ENCODE measurements at places on chromosomes 16 and 17.

- no peak for DNase-seq
These were observed 2.0 kb upstream of the NOB1 start for GRCh38 chr16:69756705-69757104.

GRCh38 chr17:35545150-35545549 is 7.7 kb upstream of the SLFN12L start:
- DNase-seq = no peak

- no peak for DNase-seq
These were observed 8.6 kb downstream of the GNA13 start for GRCh38 chr17:65047941-65048340.

DNA sequence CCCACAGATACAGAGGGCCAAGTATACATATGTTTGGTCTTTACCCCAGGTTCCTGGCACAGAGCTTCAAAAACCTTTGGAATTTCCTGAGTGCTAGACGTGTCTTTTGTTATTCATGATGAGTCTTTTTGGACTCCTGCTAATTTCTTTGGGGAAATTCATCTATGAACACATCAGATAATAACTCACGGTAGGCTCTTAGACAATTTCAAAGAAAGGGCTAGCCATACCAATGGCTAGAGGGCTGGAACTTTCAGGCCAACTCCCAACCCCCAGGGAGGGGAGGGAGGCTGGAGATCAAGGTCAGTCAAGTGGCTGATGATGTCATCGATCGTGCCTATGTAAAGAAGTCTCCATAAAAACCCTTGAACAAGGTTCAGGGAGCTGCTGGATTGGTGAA is 101.9 kb downstream of the STX8 start:
- no peak for DNase-seq

GRCh38 chr17:41334385-41335305 is 16.0 kb downstream of the KRT33A start:
- DNase-seq = no peak

- no peak for DNase-seq
These were observed 5.7 kb upstream of the B9D1 start for GRCh38 chr17:19368229-19368628.

DNA sequence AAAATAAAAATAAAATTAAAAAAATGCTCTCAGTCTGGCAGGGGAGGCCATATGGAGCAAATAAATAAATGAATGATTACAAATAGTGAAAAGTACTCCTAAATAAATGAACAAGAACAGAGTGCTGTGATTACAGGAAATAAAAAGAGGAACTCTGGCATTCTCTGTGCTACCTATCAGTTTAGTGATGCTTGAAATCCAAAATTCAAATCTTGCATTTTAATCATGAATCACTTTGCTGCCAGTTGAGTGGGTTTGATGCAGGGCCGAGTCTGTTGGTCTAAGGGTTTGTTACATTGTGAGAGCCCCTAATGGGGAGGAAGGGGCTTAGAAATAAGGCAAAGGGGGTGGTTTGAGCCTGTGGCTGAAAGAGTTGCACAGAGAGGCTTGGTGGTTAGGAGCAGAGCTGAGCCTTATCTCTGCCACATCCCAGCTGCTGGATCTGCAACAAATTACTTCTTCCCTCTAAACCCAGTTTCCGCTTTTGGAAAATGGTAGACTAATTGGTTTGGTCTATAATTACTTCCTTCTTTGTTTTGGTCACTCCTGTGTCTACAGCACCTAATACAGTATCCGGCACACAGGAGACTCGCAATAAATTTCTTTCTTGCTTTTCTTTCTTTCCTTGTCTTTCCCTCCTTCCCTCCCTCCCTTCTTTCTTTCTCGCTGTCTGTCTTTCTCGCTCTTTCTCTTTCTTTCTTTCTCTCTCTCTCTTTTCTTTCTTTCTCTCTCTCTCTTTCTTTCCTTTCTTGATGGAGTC is 6.3 kb upstream of the ABCC1 start:
- no peak for DNase-seq

- no peak for DNase-seq
These were observed 82.5 kb upstream of the TNRC6C start for GRCh38 chr17:77875881-77876509.

DNA sequence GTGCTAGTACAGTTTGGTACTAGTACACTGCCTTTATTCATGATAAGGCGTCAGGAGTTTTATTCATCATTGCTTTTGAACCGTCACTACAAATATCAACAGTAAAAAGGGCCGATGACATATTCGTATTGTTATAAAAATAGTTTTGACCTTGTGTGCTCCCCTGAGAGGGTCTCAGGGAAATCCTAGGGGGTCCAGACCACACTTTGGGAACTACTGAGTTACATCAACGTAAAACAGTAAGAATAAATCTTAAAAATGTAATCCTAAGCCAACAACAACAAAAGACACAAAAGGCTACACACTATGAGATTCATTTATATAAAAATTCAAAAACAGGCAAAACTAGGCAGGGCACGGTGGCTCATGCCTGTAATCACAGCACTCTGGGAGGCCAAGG is 11.2 kb downstream of the MYH10 start:
- no peak for DNase-seq

- no peak for DNase-seq
These were observed 218.6 kb upstream of the ASIC2 start for GRCh38 chr17:33511670-33512069.

DNA sequence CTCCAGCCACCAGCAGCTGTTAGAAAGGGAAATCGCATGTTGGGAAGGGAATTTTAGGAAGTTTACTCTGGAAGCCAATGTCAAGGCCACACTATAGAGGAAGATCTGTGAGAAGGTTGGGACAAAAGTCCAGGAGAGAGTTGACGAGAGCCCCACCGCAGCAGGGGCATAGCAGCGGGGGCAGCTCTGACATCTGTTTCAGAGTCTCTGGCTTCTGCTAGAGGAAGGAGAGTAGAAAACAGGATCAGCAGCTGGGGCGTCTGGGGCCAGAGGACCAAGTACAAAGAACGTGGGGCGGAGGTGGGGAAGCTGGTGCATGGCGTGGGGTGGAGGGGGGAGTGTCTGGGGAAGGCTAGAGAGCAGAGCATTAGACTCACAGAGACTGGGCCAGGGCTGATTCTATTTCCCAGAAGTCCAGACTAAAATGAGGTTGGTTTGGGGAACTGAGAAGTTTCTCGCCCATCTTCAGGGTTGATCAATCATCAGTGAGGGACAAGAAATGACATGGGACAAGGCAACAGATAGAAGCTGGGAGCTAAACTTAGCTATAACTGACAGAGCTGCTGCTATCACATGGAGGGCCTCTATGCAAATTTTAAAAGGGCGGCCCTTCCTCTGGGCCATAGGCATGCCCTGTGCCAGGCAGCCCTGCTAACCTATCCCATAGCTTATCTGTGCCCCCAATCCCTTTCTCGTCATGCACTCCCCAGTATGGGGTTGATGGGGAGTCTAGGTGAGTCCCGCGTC is 1.2 kb downstream of the RABEP2 start:
- DNase-seq = no peak

All from NCI-H1105 (cell line).